OCI-M1 (cell line): ENCODE measurements at places on chromosomes 12 and 14.

DNA sequence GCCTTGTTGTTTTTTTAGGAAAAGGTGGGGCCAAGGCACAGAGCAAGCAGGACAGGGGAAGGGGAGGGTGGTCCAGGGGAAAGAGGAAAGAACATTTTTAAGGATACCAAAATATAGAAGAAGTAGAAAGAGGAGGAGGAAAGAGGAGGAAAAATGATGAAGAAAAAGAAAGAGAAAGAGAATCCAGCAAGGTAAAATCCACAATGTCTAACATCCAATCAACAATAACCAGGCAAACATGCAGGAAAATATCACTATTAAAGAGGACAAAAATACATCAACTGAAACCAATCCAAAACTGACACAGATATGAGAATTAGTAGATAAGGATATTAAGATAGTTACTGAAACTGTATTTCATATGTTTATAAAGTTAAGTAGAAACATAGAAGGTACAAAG, 7.0 kb upstream of the TMEM120B start:
- no peak for DNase-seq

DNA sequence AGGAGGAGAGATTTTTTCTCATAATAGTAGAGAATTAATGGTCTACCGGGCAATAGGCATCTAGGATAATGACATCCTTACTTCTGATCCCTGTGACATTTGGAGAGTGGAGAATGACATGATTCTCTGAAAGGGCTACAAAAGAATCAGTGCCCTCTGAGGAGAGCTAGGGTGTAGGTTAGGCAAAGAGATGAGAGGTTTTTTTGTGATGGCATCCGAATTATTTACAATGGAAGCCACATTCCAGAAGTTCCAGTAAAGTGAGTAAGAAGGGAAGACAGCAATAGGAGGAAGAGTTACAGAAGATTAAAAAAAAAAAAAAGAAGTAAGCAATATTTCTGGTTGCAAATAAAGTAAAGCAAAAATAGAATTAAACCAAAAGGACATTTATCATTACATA, 478.0 kb downstream of the RMST start:
- no peak for DNase-seq

DNA sequence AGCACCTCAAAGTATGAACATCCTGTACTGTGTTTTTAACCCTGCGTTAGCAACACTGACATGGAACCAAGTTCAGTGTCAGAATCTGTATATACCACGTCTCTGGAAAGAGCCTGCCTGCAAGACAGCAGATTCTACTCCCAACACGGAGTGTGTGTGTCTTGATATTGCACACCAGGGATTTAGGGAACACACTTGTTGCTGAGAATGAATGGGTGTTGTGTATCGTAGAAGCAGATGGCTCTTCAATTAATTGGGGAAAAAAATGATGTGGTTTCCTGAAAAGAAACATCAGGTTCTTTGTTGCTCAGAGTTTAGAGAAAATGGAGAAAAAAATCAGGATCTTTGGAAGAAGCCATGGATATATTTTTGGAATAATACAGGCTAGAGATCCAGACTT, 170.8 kb downstream of the EGLN3 start:
- no peak for DNase-seq

GRCh38 chr12:125861299-125862281, 796.4 kb downstream of the AACS start:
- DNase-seq, result no peak

GRCh38 chr12:14611640-14612203, 44.0 kb upstream of the PLBD1 start:
- no peak for DNase-seq

DNA sequence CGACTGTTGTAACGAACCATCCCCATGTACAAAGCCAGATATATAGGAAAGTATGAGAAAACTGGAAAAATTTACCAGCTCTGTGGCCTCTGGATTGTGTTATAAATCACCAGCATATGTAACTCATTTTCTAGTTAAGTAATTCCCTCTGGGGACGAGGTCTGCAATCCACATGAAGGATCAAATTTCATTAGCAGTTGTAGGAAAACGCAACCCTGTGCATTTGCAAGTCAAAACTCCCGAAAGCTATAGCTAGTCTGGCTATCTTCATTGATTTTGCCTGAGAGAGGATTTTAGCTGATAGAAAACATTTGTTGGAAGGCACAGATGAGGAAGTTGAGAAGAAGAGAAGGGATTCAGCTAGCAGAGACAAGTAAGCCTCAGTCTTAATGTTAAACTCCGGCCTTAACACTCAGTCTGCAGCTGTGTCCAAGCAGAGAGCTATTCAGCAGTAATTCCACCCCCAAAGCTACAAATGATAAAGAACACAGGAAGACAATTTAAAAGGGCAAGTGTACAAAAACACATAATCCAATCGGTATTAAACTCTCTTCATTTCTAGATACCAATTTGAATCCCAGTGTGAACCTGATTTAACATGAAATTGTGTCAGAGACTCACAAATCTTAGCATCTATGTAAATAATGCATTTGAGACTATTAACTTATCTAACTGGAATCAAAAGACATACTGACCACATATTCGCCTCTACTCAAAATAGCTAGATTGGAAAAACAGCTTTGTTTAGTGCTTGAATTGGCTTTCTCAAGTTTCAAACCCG, 54.2 kb upstream of the CERS5 start:
- DNase-seq, result peak; percentile 79
